ENCODE measurements at places on chromosomes 7 and 10.

GRCh38 chr10:75575940-75576339 lies 144.5 kb downstream of the LRMDA start:
- no peak for DNase-seq

- no peak for DNase-seq
Measured at GRCh38 chr7:105932835-105933477, 30.1 kb upstream of the CDHR3 start.

- DNase-seq: no peak
Measured at GRCh38 chr7:12211711-12212485, 804 bp downstream of the TMEM106B start.

- DNase-seq: no peak
Measured at GRCh38 chr7:55575733-55576132, 3.4 kb upstream of the VOPP1 start.

DNA sequence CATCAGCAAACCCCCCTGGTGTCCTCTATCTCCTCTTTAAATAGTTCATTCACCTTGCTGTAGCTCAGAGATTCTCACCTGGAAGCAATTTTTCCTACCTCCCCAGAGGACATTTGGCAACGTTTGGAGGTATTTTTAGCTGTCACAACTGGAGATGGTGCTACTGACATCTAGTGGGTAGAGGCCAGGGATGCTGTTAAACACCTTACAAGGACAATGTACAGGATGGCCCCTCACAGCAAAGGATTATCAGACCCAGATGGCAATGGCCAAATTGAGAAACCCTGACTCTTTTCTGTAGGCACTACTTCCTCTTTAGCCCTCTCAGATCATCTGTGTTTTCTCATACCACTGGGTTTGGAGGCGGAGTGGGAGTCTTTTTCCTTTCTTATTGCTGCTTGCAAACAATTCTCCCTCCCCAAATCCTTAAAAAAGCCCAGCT lies 13.2 kb upstream of the TRA2A start:
- DNase-seq: no peak
